ENCODE measurements at places on chromosomes 7 and 10.

- DNase-seq: peak; percentile 30
Observed at GRCh38 chr7:75617634-75618234, 121.0 kb downstream of the HIP1 start.

GRCh38 chr7:4650433-4651047 lies 31.6 kb upstream of the FOXK1 start:
- no peak for DNase-seq

DNA sequence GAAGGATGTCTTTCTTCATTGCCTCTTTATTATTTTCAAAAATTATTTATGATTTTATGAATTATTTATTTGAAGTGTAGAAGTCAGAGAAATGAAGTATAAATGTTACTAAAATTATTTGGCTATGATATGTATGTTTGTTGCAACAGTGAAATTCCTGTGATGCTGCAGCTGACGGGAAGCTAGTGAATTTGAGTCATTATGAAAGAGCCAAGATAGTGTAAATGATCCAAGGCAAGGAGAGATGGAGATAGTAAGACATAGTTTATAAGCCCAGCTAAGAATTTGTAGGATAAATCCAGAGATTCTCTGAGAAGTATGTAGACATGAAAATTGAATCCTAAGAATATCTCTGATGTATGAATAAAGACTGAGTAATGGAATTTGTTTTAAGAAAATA lies 30.8 kb downstream of the CASD1 start:
- DNase-seq: no peak

- DNase-seq: no peak
Observed at GRCh38 chr10:6840766-6841165, 260.7 kb upstream of the PRKCQ start.

DNA sequence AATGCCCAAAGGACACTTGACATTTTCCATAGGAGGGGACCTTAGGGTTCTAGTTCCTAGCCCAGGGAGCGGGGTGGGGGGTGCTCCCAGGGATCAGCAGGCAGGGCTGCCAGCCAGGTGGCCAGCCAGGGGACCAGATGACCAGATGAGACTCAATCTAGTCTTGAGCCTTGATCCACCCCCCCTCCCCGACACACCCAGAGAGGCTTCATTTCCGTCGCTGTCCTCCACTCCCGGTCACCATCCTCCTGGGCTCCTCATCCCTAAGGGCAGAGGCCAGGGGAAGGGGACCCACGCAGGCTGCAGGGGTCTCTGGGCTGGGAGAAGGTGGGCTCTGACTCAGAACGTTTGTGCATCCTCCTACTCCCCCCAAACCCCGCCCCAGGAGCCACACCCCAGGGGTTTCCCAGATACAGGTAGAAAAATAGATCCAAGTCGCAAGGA lies 1.0 kb downstream of the STX1A start:
- DNase-seq: peak; percentile 39

- no peak for DNase-seq
Observed at GRCh38 chr7:36185092-36185491, 32.0 kb downstream of the EEPD1 start.

DNA sequence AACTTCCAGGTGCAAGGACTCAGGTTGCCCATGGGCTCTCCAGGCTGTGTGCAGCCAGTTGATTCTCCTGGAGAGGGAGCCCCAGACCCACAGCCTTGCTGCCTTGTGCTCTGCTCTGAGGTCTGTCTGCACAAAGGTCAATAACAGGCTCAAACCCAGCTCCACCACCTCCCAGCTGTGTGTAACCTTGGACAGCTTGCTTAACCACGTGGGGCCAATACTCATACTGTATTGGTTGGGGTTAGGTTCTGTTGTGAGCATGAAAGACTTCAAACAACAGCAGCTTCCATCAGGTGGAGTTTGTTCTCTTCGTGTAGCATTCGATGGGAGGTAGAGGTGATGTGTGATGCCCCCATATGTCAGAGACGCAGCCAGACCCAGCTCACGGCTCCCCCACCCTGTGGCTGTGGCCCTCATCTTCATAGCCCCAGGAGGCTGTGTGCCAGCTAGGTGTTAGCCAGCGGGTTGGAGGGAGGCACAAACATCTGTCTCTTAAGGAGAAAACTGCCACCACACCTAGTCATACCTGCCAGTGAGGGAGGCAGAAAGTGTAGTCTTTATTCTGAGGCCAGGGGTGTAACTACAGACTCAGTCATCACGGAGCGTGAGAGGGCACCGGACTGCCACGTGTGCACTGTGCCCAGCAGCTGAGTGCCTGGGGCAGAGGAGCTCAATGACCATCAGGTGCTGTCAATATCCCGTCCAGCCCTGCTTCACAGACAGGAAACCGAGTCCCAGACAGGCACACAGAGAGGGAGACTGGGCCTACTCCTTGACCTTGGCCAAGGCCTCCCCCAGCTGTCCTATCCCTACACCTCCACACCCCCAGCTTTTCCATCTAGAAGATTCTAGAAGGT lies 8.1 kb upstream of the POLD2 start:
- DNase-seq: no peak

DNA sequence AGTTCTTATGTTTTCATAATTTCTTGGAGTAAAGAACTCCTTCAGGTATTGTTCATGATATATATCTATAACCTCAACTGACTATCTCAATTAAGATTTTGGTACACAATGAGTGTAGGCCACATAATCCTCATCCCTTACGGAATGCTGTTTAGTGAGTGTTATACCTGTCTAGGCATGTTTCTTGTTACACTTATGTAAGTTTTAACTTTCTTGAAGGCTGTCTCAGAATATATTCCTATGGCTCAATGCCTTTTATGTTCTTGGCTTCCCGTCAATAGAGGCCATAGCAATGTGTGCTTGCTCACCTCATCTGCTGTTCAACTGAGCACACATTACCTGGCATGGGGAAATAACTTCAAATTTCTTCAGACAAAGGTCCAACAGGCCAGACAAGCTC lies 185.1 kb downstream of the CTTNBP2 start:
- no peak for DNase-seq

- DNase-seq: peak; percentile 7
Observed at GRCh38 chr10:13536674-13537366, 8.0 kb upstream of the BEND7 start.

GRCh38 chr7:2010551-2011265 lies 222.0 kb downstream of the MAD1L1 start:
- peak; percentile 0 for DNase-seq

GRCh38 chr7:151823566-151824372 lies 53.1 kb downstream of the PRKAG2 start:
- DNase-seq: no peak

DNA sequence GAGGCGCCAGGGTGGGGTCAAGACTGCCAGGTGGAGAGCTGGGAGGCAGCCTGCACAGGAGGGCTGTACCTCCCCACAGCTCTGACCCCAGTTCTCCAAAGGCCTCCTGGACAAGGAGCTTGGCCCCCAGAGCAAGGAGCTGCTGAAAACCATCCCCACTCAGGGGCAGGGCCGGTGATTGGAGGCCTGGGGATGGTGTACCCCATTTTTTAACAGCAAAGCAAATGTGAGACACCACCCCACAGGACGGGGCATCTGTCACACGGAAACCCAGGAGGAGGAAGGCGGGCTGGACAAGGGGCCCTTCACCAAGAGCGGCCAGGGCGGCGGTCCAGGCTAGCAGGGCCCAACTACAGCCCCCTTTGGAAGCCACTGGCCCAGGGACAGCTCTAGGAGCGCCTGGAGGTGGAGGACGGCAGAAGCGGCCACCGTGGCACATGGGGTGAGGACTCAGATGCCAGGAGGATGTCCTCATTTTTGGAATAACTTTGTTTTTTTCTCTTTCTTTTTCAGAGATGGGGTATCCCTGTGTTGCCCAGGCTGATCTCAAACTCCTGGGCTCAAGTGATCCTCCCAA lies 56.4 kb upstream of the TNRC18 start:
- no peak for DNase-seq

GRCh38 chr7:130884437-130885417 lies 150.7 kb upstream of the KLF14 start:
- DNase-seq: no peak

DNA sequence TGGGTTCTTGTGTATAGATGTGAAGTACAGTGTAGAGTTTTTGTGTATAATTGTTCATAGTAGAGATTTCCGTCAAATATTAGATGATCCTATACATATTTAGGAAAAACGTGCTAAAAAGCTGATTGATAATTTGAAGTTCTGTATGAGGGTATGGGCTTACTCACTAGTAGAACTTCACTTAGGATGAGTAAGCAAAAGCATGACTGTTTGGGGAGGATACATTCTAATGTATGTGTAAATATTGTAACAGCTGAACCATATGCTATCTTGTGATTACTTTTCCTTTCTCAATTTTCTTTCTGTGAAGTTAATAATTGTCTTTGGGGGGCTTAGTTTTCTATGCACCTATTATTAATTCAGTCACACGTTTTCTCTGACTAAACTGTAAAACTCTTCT lies 53.2 kb upstream of the PDK4 start:
- DNase-seq: no peak

- DNase-seq: no peak
Observed at GRCh38 chr7:75925717-75926435, 10.9 kb downstream of the POR start.

DNA sequence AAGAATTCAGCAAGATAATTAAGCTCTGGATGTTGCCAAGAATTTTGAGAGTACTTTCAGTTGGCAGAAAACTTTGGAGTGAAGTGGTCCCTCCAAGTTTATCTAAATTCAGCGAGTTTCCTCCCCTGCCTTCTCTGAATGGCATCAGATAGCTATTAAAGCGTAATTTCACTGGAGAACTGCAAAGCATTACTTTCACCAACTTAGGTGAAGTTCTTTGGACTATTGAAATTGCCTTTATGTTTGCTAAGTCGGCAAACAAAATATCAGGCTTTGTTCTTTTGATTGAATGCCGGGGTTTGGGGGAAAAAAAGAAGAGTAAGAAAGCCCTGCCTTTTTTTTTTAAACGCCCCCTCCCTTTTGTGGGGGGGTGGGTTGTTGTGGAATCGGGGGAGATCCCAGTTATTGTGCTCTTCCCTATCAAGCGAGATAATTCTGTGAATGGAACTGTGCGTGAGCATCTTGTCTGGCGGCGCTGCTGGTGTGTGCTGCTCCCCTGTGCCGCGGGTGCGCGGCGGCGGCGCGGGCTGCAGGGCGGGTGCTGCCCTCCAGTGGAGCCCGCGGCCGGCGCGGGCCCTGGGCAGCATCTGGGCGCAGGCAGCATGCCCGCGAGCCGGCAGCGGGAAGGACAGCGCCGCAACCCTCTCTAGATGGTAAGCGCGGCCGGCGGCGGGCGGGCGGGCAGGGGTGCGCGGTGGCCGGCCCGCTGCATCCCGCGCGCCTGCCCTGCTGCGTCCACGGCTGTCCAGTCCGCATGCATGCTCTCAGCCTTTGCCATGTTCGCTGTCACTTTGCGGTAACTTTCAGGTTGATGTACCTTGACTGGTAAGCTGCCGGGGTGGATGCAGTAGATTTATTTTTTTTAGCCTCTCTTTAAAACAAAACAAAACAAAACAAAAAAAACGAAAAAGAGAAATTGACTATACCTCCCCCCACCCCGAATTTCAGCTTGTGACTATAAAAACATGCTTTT lies 176.5 kb downstream of the TCF7L2 start:
- DNase-seq: peak; percentile 50

DNA sequence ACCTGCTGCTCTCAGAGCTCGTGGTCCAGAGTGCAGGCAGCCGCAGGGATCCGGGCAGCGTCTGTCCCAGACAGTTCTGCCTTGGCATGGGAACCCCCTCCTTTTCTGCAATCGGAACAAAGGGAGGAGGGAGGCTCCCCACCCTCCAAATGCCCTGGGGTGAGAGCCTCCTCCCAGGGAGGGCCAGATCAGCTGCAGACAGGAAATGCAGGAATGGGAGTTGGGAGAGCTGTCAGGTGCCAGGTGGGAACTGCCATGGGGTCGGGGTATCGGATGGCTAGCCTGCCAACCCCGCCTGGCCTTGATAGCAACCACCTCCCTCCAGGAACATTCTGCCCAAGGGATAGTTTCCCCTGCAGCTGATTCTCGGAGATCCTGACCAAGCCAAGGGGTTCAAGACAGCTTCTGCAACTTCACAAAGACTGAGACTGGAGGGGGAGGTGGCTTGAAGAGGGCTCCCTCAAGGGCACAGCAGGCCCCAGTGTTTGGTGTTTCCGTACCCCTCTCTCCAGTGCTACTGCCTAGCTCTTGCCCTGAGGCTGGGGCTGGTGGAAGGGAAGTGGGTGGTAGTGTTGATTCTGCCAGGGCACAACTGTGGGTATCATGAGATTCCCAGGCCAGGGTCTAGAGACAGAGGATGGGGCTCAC lies at the start of gene CALML5:
TSS of gene CALML5 (minus strand) at position 78 of the 648 bp plus-strand sequence. CDS start 132 bp downstream, outside the sequence.
- no peak for DNase-seq

DNA sequence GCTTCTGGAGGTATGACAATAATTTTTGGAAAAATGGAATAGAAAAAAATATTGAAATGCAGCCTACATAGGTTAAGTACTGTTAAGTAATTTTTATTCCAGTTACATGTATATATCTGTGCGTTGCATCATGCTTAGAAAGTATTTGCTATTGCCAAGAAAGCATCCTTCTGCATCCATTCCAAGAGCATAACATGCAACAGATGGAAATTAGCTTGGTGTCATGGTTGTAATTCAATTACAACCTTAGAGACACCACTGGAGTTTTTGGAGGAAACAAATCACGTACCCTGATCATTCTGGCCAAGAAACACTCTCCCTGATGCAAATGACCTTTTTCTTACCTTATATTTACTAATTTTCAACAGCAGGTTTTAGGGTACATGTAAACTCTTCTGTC lies 1.7 kb downstream of the AKR1B1 start:
- DNase-seq: no peak

DNA sequence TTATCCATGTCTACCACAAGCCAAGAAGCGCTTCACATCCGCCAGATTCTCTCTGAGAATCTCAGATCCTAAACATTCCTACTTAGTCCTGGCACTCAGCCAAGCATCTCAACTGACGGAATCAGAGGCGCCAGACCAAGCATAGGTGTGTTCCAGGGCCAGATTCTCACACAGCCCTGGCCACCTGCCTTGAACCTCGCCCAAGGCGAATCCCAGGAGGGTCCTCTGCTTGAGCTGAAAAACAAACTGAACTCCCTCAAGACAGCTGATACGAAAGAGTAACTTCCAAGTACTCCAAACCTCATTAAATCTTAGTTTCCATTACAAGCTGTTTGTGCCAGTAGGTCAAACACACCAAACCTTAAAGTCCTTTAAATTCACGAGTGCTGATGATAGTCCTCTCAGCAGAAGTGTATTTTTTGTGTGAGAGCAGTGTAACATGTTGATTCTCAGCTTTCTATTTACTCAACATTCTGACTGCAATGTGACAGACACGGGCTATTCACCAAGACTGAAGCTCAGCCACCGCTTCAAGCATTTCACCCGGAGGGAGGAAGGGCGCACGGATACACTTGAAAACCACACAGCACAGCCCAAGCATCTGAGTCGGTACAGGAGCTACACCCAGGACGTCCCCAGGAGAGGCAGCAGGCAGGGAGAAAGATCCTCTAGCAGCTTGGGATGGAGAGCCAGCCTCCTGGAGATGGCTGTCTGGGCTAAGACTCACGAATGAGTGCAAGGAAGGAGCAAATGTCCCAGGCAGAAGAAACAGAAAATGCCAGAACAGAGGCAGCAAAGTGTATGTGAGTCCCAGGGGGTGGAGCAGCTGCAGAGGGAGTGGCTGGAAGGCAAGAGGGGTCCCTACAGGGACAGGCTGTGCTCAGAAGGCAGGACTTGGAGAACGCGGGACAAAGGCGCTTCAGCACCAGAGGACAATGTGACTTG lies 6.0 kb downstream of the PARD3 start:
- no peak for DNase-seq
